ENCODE measurements at places on chromosomes 3 and 15.

DNA sequence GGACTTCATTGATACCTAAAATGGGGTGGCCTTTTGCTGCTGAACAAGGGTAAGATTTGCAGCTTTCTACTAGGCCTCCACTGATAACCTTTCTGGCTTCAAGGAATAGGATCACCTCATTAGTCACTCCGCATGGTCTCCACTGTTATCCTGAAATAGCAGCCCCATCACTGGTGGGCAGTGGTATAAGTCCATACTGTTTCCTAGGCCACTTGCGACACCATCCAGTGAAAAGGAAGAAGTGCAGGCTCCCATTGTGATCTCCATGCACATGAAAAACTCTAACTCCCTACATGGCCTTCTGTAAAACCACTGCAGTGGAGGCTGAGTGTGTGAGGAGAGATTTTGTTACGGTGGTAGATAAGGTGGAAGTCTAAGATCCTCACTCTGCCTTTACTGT, 1455.9 kb downstream of the SI start:
- no peak for DNase-seq

DNA sequence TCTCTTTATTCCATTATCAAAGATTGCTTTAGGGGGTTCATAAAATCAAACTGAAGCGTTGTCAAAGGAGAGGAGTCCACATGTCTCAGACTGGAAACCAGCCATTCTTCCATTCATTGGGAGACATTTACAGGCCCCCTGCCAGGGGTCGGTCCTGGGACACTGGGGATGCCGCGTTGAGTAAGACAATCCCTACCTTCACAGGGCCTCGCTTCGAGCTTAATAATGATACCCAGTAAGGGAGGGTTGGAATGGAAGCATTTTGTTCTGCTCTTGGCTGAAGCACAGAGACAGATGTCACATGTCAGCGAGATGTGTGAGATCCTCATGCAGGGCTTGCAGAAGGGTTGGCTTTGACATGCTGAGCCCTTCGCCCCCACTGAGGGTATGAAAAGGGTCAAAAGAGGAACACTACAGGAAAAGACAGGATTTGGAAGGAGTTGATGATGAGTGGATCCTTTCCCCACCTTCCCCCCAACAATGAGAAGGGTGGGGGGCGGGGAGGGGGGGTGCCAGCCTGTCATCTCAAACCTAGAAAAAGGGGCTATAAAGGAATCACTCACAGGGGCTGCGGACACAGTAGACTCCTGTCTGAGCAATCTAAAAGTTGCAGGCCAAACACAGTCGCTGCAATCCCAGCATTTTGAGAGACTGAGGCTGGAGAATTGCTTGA, 25.6 kb upstream of the ARL8B start:
- DNase-seq: no peak

DNA sequence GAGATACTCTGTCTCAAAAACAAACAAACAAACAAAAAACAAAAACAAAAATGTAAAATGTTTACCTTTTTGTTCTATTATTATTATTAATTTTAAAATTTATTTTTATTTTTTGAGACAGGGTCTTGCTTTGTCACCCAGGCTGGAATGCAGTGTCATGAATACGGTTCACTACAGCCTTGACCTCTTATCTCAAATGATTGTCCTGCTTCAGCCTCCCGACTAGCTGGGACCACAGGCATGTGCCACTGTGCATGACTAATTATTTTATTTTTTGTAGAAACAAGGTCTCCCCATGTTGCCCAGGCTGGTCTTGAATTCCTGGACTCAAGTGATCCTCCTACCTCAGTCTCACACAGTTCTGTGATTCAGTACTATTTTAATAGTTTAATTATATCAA, 5.7 kb upstream of the SLC25A26 start:
- no peak for DNase-seq

- DNase-seq: no peak
Observed at GRCh38 chr3:184241447-184242296, 7.1 kb downstream of the ALG3 start.

DNA sequence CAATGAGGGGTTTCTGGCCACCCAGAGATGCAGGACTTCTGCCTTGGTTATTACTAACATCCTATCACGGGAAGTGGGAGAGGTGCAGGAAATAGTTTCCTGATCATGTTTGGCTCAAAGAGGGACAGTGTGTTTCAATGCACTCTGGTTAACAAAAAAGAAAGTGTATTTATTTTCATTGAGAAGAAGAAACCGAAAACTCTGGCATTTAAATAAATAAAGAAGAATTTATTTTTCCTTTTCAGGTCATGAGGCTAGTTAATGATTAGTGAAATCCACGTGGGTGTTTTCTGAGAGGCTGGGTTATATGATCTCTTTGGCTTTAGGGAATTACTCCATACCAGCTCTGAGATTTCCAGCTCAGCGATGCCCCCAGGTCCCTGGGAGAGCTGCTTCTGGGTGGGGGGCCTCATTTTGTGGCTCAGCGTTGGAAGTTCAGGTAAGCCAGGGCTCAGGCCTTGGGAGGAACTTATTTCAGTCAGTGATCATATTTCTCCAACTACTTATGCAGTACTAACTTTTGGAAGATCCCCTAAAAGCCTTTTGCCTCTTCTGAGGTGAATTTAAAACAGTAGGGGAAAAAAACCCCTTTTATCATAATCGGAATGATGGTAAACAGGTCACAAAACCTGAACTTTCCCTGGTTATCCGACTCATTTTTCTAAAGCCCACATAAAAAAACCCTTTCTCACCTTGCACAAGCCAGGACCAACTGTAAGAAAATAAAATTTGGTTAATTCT, at the start of gene PLA1A:
Gene PLA1A, plus strand, starts transcription at position 338 of the 741 bp plus-strand sequence. Its CDS starts 29 bp downstream, at position 367.
- no peak for DNase-seq

- no peak for DNase-seq
Observed at GRCh38 chr3:56260262-56260661, 208.0 kb downstream of the ERC2 start.

DNA sequence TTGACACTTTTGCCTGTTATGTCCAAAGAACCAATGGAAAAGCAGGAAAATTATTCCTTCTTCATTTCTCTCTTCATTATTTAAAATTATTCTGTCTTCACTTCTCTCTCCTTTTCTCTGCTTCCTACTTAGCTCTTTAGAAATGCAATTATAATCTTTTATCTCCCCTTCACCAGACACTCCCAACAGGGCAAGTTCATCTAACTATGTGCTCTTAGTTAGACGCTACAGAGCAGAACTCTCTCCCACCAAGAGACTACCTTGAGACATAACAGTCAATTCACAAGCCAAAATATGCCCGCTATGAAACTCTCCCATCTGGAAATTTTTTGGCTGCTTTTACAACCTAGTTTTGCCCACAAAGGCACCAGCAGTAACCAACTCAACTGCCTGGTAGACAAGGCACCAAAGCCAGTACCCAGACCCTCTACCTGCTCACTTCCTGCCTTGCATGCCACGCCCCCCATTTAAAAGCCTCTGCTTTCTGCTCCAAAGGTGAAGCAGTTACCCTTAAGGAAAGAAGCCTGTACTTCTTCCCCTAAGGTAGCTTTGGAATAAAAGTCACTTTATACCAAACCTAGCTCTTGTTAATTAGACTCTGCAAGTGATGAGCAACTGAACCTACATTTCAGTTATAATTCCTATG, 28.1 kb downstream of the CCRL2 start:
- DNase-seq: no peak

DNA sequence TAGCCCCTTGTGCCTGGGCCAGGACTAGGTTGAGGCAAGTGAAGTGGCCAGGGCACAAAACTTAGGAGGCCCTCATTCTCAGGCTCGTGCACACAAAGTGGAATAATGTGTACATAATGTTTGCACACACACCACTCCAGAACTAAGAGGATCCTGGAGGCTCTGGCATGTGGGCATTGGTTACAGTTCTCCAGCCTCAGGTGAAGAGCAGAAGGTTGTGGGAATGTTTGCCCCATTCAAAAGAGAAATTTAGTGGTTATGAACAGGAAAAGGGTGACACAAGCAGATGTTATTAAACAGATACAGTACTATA, 31.3 kb downstream of the ASB7 start:
- no peak for DNase-seq

GRCh38 chr3:23481616-23482278, 278.6 kb downstream of the UBE2E2 start:
- no peak for DNase-seq

DNA sequence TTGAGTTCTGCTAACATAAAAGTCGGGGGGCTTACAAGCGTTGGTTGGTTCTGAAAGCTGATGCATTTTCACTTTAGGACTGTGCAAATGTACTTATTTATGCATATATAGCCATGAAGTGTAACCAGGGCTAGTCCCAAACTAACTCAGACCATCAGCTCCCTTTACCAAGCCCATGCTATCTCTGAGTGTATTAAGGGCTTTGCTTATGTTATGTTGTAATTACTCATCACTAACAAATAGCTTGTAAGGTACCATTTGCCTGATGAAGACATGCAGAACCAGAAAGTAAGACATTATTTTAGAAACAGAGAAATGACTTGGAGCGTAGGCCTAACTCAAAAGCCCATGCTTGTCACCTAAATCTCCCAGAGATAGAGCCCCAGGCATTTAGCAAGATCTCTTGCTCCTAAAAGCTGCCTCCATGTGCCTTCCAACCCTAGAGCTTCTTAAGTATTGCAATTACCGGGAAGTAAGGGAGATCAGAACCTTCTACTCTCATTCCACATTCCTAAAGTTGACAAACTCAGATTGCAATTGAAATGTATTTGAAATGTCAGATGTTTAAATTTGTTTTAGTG, 362.9 kb upstream of the RBMS3 start:
- DNase-seq: no peak

GRCh38 chr3:128278130-128278529, 124.8 kb downstream of the EEFSEC start:
- no peak for DNase-seq

DNA sequence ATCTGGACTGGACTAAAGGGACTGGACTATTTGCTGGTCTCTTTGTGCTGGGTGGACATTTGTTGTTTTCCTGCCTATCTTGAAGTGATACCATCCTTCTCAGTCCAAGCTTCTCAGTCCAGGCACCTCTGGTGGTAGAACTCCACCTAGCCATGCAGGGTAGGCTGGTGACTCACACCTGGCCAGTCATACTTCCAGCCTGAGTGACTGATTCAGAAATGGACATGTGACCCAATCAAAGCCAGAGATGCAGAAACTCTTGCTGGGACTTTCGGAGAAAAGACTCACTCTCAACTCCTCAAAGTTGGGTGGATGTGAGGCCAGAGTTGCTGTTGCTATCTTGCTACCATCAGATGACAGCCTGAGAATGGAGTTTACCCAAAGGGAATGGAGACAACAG, 5.6 kb upstream of the ASB14 start:
- no peak for DNase-seq

DNA sequence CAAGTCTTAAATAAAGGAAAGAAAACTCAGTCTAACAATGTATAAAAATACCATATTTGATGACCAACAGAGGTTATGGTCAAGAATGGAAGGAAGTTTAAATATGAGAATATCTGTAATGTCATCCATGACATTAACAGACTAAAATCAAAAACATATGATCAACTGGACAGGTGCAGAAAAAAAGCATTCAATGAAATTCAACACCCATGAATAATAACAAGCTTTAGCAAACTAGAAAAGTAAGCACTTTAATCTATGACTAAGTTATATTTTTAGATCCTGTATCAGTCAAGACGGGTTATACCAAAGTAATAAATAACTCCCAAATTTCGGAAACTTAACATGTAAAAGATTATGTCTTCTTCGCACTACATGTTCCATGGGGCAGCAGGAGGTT, 61.8 kb downstream of the CFAP20DC start:
- no peak for DNase-seq

DNA sequence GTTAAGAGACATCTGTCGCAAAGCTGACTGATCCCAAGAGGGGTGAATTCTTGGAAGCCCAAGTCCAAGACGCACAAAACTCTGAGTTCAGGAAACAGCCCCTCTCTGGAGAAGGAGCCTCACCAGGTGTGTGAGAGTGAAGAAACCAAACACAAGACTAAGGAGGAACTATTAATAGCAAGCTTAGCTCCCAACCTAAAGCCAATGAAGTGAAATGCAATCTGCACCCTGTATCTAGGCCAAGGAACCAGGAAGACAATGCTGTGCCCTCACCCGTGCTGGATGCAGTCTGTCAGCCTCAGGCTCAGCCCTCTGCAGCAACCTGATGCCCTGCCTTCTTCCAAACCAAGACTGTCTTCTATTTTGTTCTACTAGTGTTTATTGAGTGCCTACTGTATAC, 22.5 kb upstream of the THBS1 start:
- DNase-seq: no peak

GRCh38 chr3:124777762-124778470, 47.7 kb downstream of the UMPS start:
- DNase-seq: no peak

DNA sequence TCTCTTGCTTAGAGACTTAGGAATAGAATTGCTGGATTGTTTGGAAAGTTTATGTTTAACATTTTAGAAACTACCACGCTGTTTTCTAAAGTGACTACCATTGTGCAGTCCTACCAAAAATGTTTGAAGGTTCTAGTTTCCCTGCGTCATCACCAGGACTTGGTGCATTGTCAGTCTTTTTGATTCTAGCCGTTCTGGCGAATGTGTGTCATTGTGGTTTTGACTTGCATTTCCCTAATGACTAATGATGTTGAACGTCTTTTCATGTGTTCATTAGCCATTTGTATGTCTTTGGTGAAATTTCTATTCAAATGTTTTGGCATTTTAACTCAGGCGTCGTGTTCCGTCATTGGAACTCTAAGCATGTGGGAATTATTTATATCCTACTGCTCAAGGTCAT, 58.0 kb downstream of the CHD2 start:
- no peak for DNase-seq

DNA sequence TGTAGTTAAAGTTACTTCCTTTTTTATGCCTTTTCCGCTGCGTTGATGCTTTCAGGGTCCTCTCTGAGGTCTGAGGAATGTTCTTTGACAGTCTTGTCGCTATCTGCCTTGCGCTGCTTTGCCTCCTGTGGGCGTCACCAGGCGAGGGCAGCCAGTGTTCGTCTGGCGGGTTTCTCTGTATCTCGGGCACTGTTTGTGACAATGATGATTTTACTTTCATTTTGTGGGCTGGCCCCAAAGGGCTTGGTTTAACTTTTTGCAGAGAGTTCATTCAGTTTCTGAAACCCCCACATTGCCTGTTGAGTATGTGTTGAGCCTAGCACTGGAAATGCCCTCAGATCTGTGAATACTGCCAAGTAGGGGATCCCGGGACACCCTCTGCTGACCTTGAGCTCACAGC, 24.6 kb upstream of the SACM1L start:
- peak; percentile 30 for DNase-seq

DNA sequence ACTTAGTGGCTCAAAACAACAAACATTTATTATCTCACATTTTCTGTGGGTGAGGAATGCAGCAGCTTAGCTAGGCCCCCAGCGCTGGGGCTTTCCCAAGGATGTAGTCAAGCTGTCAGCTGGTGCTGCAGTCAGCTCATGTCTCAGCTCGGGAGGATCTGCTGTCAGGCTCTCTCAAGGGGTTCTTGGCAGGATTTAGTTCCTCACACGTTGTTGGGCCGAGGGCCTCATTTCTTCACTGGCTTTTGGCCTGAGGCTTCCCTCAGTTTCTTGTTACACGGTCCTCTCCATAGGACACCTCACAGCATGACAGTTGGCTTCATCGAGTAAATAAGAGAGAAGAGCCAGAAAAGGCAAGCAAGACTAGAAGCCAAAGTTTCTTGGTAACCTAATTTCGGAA, 13.7 kb upstream of the U2SURP start:
- DNase-seq: no peak

GRCh38 chr3:196423044-196423781, 9.0 kb downstream of the UBXN7 start:
- DNase-seq: no peak

Measured in memory B cell (primary cell).